ENCODE measurements at places on chromosomes 4 and X.

DNA sequence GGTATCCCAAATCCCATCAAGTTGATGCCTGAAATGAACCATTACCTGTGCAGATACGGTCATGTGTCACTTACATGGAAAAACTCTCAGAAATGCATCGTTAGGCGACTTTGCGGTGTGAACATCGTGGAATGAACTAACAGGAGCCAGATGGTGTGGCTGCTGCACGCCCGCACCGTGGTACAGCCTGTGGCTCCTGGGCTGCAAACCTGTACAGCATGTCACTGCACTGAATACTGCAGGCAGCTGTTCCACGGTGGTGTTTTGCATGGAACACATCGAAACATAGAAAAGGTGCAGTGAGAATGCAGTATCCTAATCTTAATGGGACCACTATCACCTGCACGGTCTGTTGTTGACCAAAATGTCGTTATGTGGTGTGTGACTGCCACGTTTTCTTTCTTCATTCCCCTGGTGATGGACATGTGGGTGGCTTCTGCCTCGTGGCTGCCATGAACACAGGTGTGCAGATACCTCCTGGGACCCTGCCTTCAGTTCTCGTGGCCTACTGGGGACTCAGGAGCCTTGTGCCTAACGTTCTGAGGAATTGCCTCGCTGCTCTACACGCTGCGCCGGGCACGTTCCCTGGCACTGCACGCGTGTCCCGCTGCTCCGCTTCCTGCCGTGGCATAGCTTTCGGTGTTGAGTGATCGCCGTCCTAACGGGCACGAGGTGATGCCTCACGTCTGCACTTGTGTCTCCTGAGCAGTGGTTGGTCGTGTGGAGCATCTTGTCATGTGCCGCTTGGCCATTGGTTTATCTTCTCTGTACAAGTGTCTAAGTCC, 18.5 kb downstream of the MAEA start:
- no peak for DNase-seq

- no peak for DNase-seq
These were observed 36.5 kb downstream of the EFNB1 start for GRCh38 chrX:68865300-68865699.

- DNase-seq = no peak
These were observed 130.0 kb upstream of the MBNL3 start for GRCh38 chrX:132618810-132619209.

DNA sequence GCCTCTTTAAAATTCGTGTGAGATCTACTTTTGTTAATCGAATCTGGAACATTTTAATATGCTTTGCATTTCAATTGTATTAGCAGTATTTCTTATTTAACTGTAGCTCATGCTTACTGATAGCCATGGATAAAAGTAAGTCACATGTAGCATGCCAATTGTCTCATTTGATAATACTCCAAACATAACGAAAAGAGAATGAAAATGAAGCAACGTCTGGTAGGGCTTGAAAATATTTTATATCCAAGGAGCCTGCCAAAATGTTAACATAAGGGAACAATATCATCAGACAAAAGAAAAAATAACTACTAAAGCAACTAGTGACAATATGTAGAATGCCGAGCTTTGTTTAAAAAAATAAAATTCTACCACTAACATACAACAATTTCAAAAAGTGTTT, 94.1 kb upstream of the MID1 start:
- DNase-seq = no peak

DNA sequence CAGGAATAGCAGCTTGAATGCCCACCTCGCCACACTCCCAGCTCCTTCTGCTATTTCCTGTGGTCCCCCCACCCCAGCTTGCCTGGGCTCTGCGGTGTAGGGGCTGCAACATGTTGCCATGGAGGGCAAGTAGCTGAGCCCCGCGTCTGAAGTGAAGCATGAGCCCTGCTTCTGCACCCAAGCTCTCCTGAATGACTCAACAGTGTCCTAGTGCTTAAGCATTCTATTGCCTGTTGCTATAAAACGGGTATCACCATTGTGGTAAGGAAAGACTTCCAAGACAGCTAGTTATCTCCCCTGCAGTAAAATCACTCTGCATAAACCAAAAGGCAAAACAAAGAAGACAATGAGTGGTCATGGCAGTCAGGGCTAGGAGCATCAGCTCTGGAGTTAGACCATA, 31.4 kb upstream of the SPATA4 start:
- DNase-seq = no peak

DNA sequence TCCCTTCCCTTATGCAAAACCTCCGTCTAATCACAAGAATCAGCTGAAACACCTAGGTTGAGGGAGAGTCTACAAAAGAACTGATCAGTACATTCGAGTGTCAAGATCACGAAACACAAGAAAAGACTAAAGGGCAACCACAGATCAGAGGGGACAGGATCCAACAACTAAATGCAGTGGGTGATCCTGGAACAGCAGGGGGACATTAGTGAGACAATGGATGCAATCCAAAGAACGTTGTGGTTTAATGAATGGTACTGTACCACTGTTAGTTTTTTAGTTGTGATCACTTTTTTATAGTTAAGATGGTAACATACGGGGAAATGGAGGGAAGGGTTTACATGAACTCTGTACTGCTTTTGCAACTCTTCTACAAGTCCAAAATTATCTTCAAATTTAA, 79.2 kb downstream of the RELL1 start:
- no peak for DNase-seq

DNA sequence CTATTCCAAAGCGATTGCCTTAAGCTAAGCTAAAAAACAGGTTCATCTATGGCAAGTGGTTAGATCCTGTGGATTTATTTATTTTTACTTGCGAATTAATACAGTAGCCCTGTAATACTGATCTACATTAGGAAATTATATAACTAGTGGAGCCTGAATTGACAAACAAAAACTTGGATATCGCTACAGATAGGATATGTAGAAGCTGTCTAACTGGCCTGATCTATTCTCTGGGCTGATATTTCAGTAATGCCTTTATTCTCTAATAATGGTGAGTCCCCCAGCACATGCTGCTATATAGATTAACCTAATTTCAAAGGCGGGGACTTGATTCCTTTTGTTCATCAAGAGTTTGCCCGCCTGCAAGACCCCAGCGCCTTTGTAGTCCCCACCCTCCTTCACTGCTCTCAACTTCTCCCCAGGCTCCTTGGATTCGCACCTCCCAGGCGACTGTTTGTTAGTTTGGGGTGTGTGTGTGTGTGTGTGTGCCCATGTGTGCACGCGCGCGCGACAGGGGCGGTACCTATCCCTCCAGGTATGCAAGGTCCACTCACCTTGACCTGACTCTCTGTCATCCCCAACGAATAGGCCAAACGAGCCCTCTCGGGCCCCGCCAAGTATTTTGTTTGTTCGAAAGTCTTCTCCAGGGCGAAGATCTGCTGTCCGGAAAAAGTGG, 3.8 kb downstream of the NKX6-1 start:
- no peak for DNase-seq

GRCh38 chr4:157372567-157372966, 152.0 kb downstream of the GRIA2 start:
- no peak for DNase-seq

- DNase-seq = no peak
These were observed 364.3 kb upstream of the CT83 start for GRCh38 chrX:116827063-116827462.

GRCh38 chrX:72676465-72676864, 37.6 kb downstream of the PHKA1 start:
- DNase-seq = no peak

GRCh38 chr4:93384887-93385286, 443.7 kb upstream of the ATOH1 start:
- DNase-seq = no peak

- no peak for DNase-seq
These were observed 793 bp downstream of the GRIA3 start for GRCh38 chrX:123184866-123185276.

- DNase-seq = no peak
These were observed 884 bp downstream of the HEPH start for GRCh38 chrX:66164931-66165330.

DNA sequence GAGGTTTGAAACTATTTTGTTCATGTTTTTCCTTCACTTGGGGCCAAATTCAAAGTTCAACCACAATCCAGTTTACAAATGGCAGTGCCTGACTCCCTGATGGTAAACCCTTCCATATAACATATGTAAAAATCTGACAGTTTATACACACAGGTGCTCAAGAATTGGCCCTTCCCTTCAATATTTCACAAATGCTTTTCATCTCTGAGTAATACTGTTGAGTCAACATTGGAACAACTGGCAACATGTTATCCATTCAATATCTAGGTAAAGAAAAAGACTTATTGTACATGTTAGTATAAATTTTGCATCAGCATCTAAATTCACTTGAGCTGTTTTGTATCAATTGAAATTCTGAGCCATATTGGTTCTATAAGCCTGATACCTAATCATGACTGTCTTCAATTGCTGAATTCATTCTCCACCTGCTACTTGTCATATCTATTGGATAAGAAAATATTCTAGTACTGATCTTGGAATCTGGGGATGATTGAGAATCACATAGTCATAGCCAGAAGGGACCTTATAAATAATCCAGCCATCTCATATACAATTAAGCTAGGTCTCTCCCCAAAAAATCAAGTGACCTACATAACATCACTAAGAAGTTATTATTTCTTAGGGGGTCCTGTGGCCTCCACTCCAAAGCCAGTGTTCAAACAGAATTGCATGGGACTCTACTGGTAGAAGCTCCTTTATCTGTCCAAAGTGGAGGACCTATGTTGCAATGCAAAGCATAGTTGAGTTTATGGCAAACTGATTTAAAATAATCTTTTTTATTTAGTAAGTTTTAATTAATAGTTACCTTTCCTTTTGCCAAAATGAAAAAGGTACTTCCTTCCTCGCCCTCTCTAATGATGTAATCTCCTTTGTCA, 61.9 kb downstream of the PRKG2 start:
- no peak for DNase-seq

DNA sequence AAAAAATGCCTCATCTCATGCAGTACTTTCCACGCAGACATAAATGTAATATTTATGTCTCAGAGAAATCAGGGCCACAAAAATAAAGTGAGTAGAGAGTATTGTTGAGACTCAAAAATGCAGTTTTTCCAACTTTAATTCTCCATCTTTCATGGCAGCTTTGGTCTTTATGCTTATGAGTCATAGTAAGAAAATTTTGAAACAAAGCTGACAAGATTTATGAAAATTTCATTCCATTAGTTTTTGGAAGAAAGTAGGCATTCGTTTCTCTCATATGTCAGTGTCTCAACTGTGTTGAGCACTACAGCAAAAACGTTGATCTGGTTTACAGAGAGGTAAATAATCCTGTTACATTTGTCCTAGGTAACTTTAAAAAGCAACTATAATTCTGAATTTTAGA, 656.8 kb downstream of the IQCM start:
- DNase-seq = no peak

DNA sequence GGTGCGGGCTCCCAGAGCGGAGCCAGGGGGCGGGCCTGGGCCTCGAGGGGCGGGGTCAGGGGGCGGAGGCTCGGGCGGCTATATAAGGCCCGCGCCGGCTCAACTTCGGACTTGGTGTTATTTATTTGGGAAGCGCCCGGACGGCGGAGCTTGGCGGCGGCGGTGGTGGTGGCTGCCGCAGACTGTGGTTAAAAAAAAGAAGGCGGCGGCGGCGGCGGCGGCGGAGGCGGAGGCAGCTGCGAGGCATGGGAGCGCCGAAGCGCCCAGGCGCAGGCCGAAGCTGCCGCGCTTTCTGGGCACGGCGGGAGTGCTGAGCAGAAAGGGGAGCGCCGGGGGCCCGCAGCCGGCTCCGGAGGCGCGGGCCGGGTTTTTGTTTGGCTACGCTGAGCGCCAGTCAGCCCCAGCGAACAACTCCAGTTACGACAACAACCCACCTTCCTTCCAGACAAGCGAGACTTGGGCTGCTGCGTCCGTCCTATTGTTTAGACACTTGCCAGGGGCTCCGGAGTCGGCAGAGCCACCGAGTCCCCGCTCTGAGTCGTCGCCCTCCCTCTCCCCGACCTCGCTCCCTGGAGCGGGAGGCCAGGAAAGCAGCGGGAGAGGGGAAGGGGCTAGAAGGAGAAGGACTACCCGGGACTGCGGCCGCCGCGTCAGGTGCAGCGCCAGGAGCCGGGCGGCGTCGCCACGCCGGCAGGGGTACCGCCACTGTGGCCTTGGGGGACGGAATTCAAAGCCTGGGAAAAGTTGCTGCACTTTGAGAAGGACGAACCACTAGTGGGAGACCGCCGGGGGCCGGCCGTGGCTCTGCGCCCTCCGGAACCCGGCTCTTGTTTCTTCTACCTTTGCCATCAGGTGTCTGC, at the start of gene SLIT2:
SLIT2 (plus strand) TSS at position 110 of the 860 bp plus-strand sequence. CDS start 1,911 bp downstream, outside the sequence.
- no peak for DNase-seq

GRCh38 chrX:39796856-39797255, 300.9 kb downstream of the BCOR start:
- no peak for DNase-seq

- DNase-seq = no peak
These were observed 141.1 kb downstream of the MSL3 start for GRCh38 chrX:11899091-11899490.

GRCh38 chr4:74426101-74426500, 18.8 kb upstream of the AREG start:
- DNase-seq = no peak

- DNase-seq = no peak
These were observed 6.7 kb upstream of the HGFAC start for GRCh38 chr4:3434881-3435685.

GRCh38 chr4:25051534-25051933, 20.8 kb upstream of the LGI2 start:
- no peak for DNase-seq

GRCh38 chrX:13498238-13498637, 71.2 kb upstream of the EGFL6 start:
- DNase-seq = no peak

- DNase-seq = peak; percentile 2
These were observed 22.9 kb upstream of the PUDP start for GRCh38 chrX:7170898-7171297.

GRCh38 chr4:2484993-2485392, 16.1 kb downstream of the RNF4 start:
- DNase-seq = peak; percentile 32

DNA sequence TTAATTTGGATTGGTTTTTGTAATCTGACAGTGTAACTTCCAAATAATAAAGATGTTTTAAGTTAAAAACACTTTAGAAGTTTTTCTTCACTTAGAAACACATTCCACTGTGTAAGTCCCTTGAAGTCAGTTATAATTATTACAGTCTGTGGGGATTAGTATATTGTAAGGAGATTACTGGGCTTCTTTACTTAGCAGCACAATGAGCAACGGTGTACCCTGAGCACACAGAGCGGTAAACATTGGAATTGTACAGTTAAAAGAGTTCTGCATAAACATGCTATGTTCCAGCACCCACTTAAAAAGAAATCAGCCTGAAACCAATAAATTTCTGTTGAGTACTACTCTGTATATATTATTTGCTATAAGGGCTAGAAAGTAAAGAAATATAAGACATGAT, 44.3 kb downstream of the CCSER1 start:
- no peak for DNase-seq

DNA sequence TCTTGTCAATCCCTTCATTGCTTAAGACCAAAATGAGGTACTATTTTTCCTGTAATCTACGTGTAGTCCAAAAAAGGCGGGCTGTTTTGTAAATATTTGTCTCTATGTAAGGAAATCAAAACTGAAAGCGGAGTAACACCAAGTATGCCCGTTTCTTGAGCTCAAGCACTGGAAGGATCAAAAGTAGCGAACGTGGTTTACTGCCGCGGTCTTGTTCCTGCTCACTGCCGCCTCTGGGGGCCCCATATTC, 71.5 kb downstream of the AFF1 start:
- DNase-seq = no peak
